Effector CD8-positive, alpha-beta T cell (primary cell): ENCODE measurements at places on chromosomes 13 and 19.

DNA sequence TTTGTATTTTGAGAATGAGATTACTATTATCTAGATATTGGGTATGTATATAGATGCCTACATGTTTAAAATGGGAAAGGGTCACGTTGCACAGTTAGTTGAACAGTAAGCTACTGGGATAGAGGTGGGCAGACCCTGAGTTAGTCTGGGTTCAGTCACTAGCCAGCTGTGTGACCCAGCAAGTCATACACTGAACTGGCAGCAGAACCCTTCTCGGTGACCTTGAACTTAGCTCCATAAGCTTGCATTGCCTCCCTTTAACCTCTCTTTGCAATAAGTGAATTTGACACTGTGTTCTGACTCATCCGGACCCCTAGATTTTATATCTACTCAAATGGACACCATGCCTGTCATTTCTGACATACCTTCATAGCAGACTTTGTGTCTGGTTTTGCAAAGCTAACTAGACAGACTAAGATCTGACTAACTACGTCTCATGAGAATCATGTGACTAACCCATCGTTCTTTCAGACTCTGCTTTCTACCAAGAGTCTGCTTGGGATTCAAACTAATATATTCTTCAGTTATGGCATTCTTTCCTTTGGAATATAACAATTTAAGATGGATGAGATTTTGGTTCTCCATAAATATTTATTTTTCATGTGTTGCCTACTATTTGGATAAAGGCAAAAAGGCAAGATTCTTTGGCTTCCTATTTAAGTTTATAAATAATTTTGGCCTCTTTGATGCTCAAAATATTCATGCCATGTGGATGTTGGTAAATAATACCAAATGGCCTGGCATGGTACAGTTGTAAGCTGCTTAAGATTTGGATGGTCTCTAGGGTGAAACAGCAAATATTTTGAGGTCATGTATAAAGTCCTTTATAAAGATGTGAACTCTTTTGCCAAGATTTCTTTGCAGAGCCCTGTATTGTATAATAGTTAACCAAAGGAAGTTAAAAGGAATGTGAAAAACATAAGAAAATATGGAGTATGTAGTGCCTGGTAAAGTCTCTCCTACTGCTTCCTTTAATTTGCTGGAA is 159.3 kb downstream of the ITGBL1 start:
- no peak for DNase-seq

DNA sequence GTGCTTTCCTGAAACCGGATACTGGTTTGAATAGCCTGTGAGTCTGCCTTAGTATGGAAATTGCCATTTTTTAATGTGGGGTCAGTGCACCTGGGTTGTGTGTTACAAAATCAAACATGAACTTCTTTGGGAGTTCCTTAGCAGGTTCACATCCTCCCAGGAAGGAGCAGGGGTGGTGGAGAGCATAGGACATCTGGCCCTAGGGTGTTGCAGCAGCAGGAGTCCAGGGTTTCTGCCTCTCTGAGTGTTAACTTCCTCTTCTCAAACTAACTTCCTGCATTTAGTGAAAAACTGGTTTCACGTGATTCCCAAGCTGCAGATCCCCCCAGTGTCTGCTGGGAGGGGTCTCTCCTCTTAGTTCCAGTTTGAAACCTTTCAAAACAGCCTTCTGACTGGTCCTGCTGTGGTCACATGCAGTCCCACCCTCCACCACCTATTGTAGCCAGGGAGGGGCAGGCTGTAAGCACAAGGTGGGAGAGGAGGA is 7.2 kb downstream of the RNASEH2B start:
- no peak for DNase-seq

DNA sequence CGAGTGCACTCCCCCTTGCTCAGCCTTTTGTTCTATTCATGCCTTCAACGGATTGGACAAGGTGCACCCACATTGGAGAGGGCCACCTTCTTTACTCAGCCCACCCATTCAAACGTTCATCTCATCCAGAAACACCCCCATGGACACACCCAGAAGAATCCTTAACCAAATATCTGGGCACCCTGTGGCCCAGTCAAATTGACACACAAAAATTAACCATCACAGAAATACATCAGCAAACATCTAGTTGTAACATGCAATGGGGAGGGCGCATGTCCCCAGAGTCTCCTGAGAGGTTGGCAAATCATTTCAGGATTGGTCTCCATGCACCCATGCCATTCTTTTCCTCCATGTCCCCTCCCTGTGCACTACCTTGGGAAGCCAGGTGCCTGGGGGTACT is 167.1 kb downstream of the ZNF536 start:
- DNase-seq, result no peak

DNA sequence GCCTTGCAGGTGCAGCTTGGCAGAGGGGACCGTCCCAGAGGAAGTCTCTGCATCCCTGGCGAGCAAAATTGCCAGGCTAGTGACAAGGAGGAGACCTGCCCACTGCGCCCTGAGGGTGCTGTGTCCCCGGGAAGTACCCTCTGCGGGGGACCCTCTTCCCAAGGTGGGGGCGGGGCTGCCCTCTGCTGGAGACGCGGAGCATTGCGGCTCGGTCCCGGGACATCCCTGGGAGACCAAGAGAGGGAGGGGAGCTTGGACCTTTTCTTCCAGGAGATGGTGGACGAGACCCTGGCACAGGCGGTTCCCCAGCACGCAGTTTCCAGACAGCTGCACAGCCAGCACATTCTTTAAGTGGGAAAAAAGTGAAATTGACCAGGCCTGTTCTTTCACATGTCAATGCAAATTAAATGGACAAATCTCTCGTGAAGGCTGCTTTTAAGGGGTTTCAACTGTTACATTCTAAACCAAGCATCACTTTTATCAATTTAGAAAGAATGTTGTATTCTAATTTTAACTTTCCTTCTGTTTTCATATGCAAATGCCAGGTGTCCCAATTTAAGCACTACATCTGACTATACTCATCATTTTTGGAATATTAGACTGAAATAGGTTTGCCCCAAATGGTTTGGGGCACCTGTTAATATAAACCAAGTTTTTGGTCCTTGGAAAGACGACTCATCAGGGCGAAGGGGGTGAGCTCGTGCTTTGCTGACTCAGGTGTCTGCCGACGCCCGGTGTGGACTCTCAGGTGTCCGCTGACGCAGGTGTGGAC is 60.7 kb downstream of the MCF2L start:
- DNase-seq, result peak; percentile 44

DNA sequence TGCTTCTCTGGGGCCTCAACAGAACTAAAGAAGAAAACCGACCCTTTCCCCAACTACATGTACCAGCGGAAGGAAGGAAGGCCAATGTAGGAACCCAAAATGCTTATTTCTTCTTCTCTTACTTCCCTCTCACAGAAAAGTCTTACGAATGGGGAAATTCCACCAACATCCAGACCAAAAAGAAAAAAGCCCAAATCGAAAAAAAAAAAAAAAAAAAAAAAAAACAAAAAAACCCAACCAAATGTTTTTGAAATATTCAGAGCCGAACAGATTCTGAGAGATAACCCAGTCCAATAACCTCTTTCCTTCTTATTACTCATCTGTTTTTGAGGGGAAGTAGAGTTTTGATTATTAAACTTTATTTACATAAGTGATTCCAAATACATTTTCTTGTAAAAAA is 3.9 kb downstream of the PPM1N start:
- DNase-seq, result no peak

DNA sequence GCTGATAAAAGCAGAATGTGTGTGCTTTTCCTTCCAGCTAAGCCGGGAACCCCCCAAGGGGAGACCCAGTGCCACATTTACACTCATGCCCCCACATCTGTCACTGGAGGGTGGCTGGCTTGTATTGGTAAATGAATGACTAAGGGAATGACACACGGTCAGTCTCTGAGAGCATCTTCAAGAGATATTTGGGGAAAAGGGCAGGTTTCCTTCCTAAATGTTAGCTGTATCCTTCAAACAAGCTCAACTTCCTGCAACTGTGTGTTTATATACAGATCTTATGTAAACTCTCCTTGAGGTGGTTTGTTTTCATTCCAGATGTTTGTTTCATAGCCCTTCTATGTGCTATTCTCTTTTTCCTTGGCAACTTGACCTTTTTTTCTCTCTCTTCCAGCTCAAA is 192.6 kb downstream of the COL4A1 start:
- DNase-seq, result no peak

GRCh38 chr19:262125-262524 is 29.1 kb downstream of the PLPP2 start:
- no peak for DNase-seq

GRCh38 chr19:48513289-48514122 is 1.9 kb upstream of the LMTK3 start:
- peak; percentile 49 for DNase-seq

- DNase-seq, result no peak
Measured at GRCh38 chr13:99211421-99212035, 10.9 kb downstream of the UBAC2 start.

DNA sequence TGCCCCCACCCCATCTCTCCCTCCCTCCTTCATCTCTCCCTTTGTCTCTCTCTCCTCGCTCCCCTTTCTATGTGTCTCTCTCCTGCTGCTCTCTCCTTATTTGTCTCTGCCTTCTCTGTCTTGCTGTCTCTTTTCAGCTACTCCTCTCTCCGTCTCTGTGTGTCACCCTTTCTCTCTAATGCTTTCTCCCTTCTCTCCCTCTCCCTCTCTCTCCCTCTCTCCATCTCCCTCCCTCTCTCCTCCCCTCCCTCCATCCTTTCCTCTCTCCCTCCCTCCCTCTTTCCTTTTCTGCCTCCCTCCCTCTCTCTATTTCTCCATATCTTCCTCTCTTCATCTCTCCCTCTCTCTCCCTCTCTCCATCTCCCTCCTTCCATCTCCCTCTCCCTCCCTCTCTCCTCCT is 682 bp downstream of the ATP4A start:
- DNase-seq, result no peak

GRCh38 chr19:49492573-49493405 is 3.4 kb upstream of the RPS11 start:
- no peak for DNase-seq

- DNase-seq, result no peak
Measured at GRCh38 chr13:26605845-26606244, 48.4 kb downstream of the WASF3 start.

DNA sequence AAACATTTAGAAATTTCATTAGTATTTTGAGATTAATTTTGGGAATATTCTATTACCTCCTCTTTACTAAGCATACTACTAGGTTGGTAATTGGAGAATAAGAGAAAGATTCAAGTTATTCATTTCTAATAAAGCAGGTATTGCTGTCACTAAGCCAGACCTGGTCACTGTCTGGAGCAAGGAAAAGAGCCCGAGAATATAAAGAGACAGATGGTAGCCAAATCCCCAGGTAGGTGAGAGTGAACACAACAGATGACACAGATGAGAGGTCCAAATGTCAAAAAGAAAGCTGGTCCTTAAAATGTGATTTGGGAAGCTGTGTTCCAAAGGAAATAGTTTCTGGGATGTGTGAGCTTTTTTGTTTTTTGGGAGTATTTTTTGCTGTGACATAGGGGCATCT is 128.6 kb downstream of the ZNF100 start:
- DNase-seq, result no peak

DNA sequence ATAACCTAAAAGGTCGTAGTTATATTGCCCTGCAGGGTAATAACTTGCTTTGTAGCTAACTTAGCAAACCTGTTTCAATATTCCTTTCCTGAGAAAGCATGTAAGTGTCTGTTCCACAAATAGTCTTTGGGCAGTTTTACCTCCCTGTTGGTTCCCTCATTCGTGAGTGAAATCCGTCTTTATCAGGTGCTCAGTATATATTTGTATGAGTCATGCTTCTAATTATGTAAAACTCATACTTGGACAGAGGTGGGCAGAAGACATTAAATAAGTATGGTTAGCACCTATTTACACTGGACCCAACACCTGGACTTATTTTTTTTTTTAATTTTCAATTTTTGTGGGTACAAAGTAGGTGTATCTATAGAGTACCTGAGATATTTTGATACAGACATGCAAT is 44.9 kb upstream of the MEDAG start:
- DNase-seq, result no peak

DNA sequence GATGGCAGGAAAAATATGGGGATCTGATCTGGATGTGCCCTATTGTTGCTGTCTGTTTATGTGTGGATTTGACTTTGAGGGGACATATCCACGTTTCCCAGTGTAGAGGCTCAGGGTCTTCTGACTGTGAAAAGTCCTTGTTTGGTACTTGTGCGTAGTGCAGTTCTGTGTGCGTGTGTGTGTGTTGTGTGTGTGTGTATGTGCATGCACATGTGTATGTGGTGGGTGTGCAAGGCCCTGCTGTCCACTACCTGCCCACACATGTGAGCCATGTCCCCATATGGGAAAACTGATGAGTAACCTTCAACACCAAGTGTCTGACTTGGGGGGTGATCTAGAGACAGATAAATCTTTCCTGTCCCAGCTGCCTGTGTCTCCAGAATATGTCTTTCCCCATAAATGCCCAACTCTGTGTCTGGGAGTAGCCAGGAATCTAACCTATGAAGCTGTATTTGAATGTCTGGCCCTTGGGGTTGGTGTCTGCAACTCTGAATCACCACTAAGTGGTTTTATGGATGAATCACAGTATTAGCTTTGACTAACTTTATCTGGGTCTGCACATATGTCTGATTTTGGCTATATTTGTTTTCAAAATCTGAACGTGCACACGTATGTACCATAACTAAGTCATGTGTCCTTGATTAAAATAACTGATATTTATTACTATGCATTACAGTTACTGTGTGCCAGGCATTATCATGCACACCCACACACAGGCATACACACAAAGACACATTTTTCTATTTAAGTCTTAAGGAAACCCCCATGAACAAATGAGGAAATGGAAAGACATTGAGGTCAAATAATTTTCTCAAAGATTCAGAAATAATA is 17.4 kb downstream of the KLK2 start:
- DNase-seq, result no peak

GRCh38 chr19:7865262-7865911 is 8.8 kb downstream of the PRR36 start:
- DNase-seq, result no peak

DNA sequence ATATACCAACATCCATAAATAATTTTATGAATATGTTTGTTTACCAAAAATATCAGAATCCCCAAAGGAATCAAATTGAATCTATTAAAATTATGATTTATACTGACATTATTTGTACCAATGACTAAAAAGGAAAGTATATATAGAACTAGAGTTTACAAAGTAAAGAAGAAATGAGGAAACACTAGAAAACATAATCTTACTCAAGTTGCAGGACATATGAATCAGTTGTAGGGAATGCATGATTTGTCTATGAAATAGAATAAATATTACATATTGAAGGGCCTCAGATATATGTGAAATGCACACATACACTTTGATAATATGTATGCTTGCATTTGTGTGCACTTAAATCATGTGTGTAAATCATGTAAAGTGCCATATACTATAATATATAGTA is 1466.4 kb downstream of the EFNB2 start:
- DNase-seq, result no peak

GRCh38 chr13:84896128-84896527 is 903.1 kb downstream of the SLITRK6 start:
- peak; percentile 5 for DNase-seq

DNA sequence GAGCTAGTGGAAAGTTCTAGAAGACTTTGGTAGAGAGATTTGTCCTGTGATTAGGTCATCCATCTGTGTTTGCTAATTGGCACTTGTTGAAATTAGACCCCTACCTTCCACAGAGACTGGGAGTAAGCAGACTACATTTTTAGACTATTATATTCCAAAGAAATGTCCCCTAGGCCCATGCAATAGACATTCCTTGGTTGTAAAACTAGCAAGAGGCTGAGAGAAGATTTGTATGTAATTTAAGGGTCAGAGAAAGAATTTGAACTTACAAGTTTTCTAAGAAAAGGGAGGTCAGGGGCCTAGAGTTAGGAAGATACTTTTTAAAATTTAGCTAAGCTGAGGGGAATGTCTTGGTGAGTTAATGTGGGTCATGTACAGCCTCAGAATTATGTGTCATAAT is 470.7 kb upstream of the SLITRK1 start:
- no peak for DNase-seq

GRCh38 chr13:94534166-94534565 is 54.7 kb upstream of the DCT start:
- DNase-seq, result no peak

GRCh38 chr19:4066176-4066606 is 508 bp downstream of the ZBTB7A start:
- DNase-seq, result no peak
